ENCODE measurements at places on chromosomes 13 and 19.

DNA sequence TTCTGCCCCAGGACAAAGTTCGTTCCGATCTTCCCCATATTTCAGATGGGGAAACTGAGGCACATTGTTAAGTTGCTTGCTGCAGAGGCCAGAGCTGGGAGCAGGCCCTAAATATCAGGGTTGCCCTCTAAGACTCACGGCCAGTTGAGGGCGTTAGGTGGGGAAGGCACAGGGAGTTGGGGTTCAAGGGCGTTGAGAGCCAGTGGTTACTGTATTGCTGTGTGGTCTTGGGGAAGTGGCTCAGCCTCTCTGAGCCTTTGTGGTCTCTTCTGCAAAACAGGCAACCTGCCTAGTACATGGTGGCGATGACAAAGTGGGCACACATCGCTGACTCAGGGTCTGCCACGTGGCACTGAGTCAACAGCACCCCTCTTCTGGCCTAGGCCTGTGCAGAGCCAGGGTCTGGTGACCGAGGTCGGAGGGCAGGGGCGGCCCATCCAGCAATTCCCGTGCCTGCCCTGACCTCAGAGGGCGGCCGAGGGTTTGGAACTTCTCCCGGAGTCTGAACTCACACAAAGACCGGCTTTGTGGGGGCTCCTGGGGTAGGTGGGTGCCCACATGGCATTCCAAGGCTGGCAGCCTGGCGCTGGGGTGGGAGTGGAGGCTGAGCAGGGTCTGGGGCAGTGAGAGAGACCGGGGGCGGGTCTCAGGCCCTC is 10.2 kb downstream of the TNFAIP8L1 start:
- DNase-seq: no peak

DNA sequence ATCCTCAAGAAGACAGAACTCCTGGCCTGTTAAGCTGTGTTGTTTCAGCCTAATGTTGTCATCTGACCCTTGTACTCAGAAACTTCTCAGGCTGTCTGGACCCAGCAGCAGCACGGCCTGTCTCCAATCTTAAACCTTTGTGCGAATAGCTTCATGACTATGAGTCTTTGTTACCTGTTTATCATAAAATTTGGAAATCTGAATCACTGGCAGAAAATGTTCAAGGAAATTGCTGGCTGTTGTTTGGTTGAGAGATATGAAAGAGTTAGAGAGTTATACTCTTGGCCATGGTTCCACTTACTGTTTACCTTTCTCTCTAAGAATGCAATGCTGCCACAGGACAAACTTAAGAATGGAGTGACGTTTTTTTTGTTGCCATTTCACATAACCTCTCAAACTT is 59.6 kb downstream of the EFNB2 start:
- no peak for DNase-seq

DNA sequence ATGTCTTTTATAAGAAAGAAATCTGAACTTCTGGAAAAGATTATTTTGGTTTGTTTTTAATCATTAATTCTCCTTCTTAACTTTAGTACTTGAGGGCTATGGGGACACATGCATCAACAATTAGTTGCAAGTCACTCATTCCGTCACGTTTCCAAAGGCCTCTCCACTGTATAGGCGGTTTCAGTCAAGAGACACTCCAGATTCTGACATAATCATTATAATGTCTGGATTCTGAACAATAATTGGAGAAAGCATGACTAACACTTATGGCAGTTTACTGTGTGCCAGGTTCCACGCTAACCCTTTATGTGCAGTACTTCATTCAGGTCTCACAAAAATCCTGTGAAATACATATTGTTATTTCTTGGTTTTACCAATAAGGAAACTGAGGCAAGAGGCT is 71.9 kb downstream of the TNFRSF19 start:
- no peak for DNase-seq

- DNase-seq: no peak
Observed at GRCh38 chr13:99686944-99687411, 185.7 kb downstream of the TM9SF2 start.

DNA sequence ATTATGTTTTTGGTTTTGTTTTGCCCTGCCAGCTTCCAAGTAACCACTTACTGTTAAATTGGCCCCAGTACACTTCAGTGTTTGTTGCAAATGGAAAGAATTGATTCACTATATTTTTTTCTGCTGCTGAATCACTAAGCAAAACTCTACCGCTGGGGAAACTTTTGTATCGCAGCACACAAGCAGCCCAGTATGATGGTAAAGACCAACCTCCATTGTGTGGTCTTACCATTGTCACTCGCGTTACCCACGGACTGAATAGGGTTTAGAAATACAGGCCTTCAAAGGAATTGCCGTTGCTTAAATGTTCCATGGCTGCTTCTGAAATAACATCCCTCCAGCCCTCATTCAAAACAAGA is 7.9 kb downstream of the SPATA13 start:
- DNase-seq: no peak

DNA sequence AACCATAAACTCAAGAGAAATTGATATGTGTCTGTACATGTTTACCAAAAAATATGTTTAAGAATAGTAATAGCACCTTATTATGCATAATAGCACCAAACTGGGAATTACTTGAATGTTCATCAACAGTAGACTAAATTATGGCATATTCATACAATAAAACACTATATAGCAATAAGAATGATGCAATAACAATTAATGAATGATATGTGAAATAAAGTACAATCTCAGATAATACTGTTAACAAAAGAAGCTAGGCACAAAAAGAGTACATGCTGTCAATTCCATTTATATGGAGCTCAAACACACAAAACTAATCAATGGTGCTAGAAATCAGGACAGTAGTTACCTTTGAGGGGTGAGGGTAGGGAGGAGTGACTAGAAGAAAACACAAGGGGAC is 36.3 kb downstream of the ZC3H13 start:
- DNase-seq: no peak

- no peak for DNase-seq
Observed at GRCh38 chr13:49084961-49085360, 109.2 kb downstream of the FNDC3A start.

DNA sequence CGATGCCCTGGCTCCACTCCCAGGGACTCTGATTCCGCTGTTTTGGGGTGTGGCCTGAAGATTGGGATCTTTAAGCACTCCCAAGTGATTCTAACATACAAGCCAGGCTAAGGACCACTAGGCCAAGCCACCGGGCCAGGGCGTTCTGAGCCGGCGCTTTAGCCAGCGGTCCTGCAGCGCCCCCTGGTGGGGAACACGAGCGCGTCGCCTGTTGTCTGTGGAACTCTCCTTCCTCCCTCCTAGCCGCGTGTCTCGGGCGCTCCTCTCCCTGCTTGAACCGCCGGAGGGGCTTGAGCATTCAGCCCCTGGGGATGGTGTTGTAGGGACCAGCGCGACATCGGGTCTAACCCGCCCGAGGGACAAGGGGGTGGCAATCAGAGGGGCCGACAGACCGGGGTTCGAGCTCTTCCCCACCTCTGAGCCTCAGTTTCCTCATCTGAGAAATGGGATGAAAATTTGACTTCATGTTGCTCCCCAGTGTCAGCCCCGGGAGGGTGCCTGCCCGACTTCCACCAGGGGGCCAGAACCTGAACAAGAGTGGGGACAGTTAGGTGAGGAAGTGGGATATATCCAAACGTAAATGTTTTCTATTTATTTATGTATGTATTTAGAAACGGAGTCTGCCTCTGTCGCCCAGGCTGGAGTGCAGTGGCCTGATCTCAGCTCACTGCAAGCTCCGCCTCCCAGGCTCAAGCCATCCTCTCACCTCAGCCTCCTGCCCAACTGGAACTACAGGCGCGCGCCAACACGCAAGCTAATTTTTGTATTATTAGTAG is 18.0 kb upstream of the PNMA8B start:
- DNase-seq: peak; percentile 55

DNA sequence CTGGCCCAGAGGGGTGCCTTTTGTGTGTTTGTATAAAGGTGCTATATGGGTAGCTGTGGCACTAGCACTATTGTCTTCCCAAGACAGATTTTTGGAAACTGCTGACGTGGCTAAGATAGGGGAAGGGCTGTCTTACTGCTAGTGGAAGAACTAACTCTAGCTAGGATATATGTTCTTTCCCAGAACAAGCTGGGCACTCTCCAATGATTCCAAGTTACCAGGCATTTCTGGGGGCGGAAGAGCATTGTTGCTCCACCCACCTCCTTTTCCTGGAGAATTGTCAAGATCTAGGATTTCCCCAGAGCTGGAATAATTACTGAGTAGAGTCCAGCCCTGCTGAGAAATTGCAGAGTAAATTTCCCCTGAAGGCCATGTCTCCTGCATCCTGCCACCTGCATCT is 408.3 kb downstream of the KLF5 start:
- no peak for DNase-seq

GRCh38 chr13:110944968-110945927 is 30.4 kb upstream of the ANKRD10 start:
- DNase-seq: no peak

DNA sequence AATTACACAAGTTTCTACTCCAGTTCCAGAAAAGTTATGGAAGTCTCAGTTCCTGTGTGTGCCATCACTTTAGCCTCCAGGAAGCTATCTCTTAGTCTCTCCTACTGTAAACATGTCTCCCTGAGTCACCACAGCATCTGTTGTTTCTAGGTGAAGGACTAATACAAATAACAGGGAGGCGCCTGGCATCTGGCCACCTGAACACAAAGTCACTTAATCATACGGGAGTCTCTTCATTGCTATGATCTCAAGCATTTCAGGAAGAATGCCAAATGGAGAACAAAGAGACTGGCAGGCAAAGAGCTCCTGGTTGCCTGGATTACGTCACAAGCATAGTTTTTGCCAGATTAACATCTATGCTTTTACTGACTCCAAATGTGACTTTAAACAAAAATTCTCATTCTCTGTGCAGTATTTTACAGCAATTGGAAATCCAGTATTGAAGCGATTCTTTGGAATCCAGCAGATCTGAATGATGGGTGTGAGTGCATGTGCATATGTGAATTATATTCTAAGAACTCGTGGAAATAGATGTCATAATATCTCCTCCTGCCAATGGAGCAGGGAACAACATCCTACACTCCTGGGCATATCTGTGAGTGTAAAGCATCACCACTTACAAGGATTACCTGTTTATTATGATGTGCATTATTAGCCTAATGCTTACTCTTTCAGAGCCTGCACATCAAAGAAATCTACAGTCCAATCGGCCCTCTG is 572.8 kb downstream of the PCDH9 start:
- DNase-seq: peak; percentile 62

- no peak for DNase-seq
Observed at GRCh38 chr19:10887616-10888367, 16.4 kb downstream of the CARM1 start.

DNA sequence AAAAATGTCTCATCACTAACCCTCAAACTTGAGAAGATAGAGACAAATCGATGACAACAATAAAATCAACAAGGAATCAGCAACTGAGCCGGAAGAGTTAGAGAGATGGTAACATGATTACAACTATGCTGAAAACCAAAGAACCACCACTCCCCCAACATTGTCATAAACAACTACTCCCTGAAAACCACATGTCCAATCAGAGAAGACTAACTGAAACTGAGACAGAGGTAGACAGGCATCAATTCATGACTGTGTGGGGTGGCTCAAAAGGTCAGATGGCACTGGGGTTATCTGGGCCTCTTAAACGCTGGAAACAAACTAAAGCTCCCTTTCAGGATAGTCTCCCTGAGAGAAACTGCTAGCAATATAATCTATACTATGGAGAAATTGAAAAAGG is 488.8 kb downstream of the KCTD12 start:
- DNase-seq: no peak

- no peak for DNase-seq
Observed at GRCh38 chr19:6047741-6048251, 62.5 kb downstream of the RFX2 start.

GRCh38 chr13:46698014-46698413 is 98.9 kb downstream of the ESD start:
- no peak for DNase-seq

DNA sequence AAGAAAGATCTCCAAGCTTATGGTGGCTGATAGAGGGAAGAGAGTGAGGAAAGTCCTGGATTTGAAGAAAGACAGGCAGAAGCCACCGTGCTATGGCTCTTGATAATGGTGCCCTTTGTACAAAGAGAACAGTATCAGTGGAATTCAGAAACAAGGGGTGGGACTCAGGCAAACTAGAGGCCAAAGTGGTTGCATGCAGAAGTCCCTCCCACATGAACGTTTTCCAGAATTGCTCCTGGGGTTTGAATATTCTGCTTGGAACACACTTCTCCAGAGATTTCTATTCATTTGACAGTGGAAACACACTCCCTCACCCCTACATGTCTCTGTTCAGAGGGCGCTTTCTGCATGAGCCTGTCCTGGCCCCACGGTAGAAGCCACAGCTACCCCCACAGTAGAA is 10.1 kb upstream of the MBNL2 start:
- DNase-seq: no peak

DNA sequence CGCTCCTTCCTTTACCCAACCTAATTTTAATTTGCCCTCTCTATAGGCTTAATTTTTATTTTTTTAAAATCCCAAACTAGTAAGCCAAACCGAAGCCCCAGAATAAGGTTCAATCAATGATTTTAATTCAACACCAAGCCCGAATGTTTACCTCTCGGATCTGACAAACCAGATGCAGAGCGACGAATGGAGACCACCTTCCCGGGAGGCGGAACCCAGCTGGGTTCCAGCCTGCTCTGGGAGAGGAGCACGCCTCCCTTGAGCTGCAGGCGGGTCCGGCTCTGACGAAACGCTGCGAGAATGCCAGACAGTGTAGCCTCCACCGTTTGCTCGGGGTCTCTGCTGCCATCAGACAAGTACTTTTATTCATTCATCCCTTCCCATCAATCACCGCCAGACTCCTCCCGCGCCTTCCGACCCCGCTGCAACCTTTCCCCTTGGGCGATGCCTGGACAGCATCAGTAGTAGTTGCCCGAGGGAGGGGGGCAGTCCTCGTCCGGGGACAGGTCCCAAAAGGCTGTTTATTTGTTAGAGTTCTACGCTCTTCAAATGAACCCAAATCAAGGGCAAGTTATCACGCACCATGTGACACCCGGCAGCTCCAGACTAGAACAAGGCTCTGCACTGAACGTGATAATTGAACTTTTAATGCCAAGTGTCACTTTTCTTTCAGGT is 752 bp upstream of the EDNRB start:
- no peak for DNase-seq

DNA sequence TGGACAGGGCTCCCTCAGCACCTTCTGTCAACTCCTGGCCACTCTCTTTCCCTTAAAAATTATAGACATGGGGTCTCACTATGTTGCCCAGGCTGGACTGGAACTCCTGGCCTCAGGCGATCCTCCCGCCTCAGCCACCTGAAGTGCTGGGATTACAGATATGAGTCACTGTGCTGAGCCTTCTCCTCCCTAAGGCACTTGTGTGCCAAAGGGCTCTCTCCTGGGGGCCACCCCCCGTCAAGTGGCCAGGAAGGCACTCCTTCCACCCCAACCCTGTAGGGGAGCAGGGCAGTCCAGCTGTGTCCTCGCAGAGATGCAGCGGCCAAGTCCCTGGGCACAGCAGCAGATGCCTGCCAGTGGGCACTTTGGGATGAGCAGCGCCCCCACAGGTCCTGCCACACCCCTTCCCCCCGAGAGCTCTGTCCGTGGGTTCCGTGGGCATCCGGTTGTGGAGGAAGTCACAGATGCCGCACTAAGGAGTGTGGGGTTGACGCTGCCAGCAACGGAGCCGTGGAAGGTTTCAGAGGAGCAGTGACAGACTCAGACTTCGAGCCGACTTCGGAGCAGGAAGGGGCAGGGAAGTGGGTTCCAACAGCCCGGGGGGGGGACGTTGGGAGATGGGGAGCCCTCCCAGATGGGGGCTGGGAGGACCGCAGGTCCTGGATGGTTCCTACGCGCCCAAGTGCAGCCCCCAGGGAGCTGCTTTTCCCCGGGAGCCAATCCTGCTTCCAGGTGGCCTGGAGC is 3.3 kb upstream of the UQCR11 start:
- no peak for DNase-seq

- no peak for DNase-seq
Observed at GRCh38 chr13:81246556-81246955, 905.6 kb upstream of the SPRY2 start.

Data from NCI-H2107 (cell line).